ENCODE measurements at places on chromosomes 6 and 20. TPM values are rescaled to one million over a fixed set of nuclear protein-coding genes. Genes with fewer than 3 reads are reported as not detected.

ATP9A gene
- total RNA-seq: 39.4 TPM

FYN gene
- 97.1 TPM for total RNA-seq

DNA sequence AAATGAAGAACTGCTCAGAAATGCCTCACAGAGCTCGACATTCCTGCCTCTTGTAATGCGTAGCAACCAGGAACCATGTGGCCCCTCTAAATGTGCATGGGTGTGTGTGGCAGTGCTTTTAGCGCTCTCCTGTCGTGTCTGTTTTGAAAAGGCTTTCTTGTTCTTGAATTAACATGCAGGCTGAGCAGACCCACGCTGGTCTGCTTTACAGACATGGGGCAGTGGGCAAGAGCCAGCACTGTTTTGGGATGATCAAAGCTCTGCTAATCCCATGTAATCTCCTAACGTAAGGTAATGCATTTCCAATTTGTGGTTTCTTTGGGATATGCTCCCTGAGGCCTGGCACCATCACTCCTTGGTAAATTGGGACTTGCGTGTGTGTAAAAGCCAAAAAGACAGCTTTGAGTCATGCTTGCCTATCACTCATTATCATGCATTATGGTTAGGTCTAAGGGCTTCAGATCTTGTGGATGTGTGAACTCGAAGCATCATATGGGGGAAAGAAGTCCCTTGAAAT lies 11.8 kb downstream of the RIPOR2 start:
- peaks cover 19% of the 10 kb centered on the region for H3K4me1 ChIP-seq
- no peak overlapping the region for H3K4me3 ChIP-seq
- H3K27ac ChIP-seq: no peak overlapping the region

SLC22A2 gene
- 0.04 TPM for total RNA-seq

GRCh38 chr20:19609642-19610223 lies 148.3 kb upstream of the RIN2 start:
- H3K27ac ChIP-seq: no peak overlapping the region
- H3K4me1 ChIP-seq: peaks cover 19% of the 10 kb centered on the region
- no peak for DNase-seq
- no peak overlapping the region for H3K4me3 ChIP-seq

DNA sequence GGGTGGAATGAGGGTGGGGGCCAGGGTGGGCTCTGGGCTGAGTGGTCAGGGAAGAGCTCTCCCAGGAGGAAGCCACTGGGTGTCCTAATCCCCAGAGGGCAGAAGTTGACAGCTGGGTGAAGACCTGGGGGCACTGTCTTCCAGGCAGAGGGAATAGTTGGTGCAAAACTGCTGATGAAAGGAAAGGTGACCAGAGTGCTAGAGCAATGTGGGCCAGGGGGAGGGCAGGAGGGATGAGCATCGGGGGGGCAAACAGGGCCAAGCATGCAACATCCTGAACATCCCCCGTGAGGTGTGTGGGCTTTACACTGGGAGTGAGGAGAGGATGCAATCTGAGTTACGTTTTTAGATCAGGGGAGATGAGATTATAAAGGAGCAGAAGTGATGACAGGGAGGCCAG lies 97.8 kb downstream of the NOL4L start:
- peaks cover 14% of the 10 kb centered on the region for H3K4me1 ChIP-seq
- H3K4me3 ChIP-seq: no peak overlapping the region
- DNase-seq: no peak
- no peaks in the 10 kb centered on the region for H3K27me3 ChIP-seq

GRCh38 chr6:71411882-71412281 lies 123.3 kb downstream of the OGFRL1 start:
- H3K27ac ChIP-seq: no peak overlapping the region
- peaks cover 3% of the 10 kb centered on the region for H3K36me3 ChIP-seq
- no peak for DNase-seq
- H3K4me3 ChIP-seq: no peak overlapping the region

ZNF831 gene
- 0.18 TPM for total RNA-seq

- no peak for DNase-seq
- H3K36me3 ChIP-seq: no peaks in the 10 kb centered on the region
- peaks cover 10% of the 10 kb centered on the region for H3K27me3 ChIP-seq
- H3K4me1 ChIP-seq: no peaks in the 10 kb centered on the region
Measured at GRCh38 chr20:2707353-2708072, 14.9 kb downstream of the EBF4 start.

DNA sequence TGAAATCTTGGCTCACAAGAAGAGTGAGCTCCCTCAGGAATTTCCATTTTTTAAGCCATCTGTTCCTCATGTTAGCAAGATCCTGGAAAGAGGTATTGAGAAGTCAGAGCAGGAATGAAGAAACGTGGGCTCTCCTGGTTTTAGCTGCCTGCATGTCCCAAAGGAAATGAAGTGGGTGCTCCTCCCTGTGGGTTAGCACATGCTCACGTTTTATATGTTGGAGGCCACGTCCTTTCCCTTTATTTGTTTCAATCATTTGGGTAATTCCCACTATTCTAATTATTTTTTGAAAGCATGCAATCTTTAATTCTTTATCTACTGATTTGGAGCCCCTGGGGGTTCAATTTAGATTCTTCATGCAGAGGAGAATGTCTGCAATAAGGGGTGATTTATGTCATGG lies 4.3 kb upstream of the MAP3K4 start:
- H3K27ac ChIP-seq: no peak overlapping the region
- H3K36me3 ChIP-seq: no peaks in the 10 kb centered on the region
- H3K4me1 ChIP-seq: no peaks in the 10 kb centered on the region
- no peak overlapping the region for H3K4me3 ChIP-seq

DNA sequence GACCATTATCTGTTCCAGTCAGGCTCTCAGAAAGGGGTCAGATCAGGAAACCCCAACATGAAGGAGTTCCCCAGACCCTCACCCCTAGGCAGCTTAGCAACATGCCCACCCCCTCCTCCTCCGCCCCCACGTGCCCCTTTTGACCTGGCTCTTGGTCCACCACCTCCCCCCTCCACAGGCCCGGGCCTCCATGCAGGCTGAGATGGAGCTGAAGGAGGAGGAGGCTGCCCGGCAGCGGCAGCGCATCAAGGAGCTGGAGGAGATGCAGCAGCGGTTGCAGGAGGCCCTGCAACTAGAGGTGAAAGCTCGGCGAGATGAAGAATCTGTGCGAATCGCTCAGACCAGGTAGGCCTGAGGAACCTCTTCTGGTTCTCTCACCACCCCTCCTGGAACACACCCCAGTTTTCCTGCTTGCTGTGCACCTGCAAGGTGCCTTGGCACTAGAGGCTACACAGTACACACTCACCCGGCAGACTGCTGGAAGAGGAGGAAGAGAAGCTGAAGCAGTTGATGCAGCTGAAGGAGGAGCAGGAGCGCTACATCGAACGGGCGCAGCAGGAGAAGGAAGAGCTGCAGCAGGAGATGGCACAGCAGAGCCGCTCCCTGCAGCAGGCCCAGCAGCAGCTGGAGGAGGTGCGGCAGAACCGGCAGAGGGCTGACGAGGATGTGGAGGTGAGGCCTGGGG lies 21.9 kb downstream of the DEF6 start:
- H3K27me3 ChIP-seq: no peaks in the 10 kb centered on the region
- DNase-seq: no peak
- peaks cover 14% of the 10 kb centered on the region for H3K4me1 ChIP-seq

DNA sequence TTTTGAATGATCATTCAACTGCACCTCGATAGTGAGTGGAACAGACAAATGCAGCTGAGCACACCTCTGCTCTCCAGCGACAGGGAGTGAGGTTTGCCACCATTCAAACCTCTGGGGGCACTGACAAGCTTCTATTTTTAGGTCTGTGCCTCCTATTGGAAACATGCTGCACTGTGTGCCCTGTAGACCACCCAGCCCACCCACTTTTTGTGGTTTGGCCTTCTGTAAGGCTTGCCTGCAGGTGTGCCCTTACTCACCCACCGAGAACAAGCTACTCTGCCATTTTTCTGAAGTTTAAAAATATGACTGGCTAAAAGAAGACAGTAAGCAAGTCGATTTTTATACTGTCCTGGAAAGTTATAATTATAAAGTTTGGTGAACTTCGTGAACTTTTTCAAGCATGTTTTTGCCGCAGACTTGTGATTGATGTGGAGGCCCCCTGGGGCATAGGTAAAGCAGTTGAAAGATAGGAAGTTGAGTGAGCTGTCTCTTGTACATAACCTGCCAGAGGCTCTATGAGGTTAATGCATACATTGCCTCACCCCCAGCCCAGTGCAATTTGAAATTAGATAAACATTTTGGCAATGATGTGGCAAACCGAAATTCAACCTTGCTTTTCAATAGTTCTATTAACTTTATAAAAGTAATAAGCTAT lies 53.8 kb downstream of the ADGRG6 start:
- H3K4me1 ChIP-seq: no peaks in the 10 kb centered on the region
- H3K4me3 ChIP-seq: no peak overlapping the region
- no peaks in the 10 kb centered on the region for H3K36me3 ChIP-seq

DNA sequence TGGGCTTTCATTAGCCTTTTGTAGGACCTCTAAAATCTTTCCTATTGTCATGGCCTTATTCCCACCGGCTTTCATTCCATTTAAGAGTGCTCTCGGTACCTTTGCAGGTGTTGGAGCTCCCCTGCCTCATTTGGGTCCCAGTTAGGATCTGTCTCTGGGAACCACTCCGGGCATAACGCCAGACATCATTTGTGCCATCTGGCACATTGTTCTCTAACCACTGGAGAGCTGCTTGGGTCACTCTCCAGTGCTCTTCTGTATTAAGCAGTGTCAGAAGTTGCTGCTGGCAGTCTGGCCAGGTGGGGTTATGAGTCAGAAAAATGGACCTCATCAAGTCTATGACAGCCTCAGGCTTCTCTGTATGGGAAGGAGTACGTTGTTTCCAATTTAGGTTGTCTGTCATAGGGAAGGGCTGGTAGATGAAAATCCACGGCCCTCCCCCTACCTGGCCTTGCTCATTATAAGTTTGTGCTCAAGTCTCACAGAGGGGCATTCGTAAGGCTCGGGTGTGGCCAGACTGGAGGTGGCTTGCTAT lies 62.9 kb upstream of the MOCS1 start:
- no peaks in the 10 kb centered on the region for H3K4me1 ChIP-seq
- peaks cover 2% of the 10 kb centered on the region for H3K27me3 ChIP-seq
- no peak overlapping the region for H3K4me3 ChIP-seq
- no peak overlapping the region for H3K27ac ChIP-seq

DNA sequence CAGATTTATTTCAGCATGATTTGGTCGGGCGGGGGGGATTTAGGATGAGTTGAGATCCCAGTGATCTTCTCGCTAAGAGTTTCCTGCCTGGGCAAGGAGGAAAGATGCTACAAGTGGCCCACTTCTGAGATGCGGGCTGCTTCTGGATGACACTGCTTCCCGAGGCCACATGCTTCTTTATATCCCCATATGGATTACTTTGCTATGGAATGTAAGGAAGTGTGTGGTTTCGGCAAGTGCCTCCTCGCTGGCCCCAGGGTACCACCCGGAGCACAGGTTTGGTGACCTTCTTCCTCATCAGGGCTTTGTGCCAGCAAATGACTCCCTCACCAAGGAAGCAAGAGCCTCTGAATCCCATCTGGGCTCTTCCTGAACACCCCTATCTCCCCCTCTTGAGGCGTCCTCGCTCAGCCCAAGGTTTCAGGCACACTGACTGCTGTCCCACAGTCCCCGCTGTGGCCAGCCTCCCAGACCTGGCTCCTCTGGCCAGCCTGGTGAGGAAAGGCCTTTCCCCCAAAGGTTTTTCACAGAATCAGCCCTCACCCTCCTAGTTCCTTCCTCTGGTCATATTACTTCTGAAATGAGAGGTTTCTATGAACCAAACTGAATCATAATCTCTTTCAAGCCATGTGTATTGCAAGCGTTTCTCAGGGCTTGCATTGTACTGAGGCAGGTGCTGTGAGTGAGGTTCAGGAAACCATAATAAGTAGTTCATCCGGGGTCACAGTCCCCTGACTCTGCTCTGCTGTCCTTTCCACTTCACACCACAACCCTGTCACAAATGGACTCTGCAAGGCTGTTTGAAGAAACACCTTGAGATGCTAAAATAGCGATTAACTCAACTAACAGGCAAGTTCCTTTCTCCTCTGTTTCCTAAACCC lies 41.7 kb upstream of the IL17A start:
- no peak for DNase-seq
- H3K4me3 ChIP-seq: peak overlapping the region; percentile 18
- peak overlapping the region; percentile 0 for H3K27ac ChIP-seq
- peaks cover 8% of the 10 kb centered on the region for H3K4me1 ChIP-seq
- no peaks in the 10 kb centered on the region for H3K27me3 ChIP-seq
- peaks cover 49% of the 10 kb centered on the region for H3K36me3 ChIP-seq

GRCh38 chr20:20297752-20298151 lies 70.2 kb upstream of the INSM1 start:
- H3K4me3 ChIP-seq: no peak overlapping the region

DNA sequence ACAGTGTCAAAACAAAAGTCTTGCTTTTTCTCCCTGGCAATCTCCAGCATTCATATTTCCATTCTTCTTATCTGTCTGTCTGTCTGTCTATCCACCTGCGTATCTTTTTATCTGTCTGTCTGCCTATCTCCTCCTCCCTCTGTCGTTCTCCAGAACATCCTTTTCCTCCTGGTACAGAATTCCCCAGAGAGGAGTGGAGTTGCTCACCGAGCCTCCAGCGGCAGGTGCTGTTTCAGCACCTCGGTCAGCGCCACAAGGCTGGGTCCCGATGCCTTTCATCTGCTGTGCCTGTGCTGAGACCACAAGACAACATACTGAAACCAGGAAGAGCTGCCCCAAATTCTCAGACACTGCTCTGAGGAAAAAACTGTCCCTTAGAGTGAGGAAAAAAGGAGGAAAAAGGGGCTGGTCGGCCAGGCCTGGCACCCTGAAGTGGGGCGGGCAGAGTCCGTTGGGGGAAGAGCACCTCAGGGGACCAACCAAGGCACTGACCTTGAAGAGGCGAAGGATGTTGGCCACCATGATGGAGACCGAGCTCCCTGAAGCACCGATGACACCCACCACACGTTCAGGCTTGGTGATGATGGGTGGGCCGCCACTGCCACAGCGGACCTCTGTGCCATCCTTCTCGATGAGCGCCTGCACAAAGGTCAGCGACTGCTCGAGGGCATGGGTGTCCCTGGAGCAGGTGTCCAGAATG lies 13.3 kb downstream of the GRM4 start:
- H3K4me3 ChIP-seq: no peak overlapping the region

- H3K36me3 ChIP-seq: no peaks in the 10 kb centered on the region
- no peak overlapping the region for H3K4me3 ChIP-seq
- no peak overlapping the region for H3K27ac ChIP-seq
- H3K27me3 ChIP-seq: peaks cover 10% of the 10 kb centered on the region
Measured at GRCh38 chr6:166855416-166855815, 100.9 kb downstream of the RNASET2 start.

- H3K4me1 ChIP-seq: no peaks in the 10 kb centered on the region
- H3K27ac ChIP-seq: no peak overlapping the region
- H3K27me3 ChIP-seq: no peaks in the 10 kb centered on the region
- no peaks in the 10 kb centered on the region for H3K36me3 ChIP-seq
- H3K4me3 ChIP-seq: no peak overlapping the region
Measured at GRCh38 chr6:107267634-107268033, 152.3 kb upstream of the BEND3 start.

GRCh38 chr20:49045440-49046086 lies 549 bp upstream of the CSE1L start:
- peak; percentile 50 for DNase-seq
- peaks cover 18% of the 10 kb centered on the region for H3K4me1 ChIP-seq
- peaks cover 7% of the 10 kb centered on the region for H3K36me3 ChIP-seq
- no peaks in the 10 kb centered on the region for H3K27me3 ChIP-seq
- peak overlapping the region; percentile 100 for H3K4me3 ChIP-seq
- H3K27ac ChIP-seq: peak overlapping the region; percentile 98

DNA sequence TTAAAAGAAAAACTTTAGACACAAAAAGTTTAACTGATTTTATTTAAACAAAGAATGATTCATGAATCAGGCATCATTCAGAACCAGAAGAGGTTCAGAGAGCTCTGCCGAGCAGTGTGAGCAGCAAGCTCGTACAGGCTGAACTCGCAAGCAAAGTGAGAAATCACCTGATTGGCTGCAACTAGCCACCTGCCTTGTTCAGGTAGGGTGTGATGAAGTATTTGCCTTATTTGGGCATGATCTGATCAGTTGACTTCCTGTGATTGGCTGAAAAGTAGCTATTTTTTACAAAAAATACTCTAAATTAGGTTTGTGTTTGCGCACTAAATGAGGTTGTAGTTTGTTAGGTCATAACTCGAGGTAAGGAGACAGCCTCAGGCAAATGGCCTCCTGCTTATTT lies 80.7 kb downstream of the HIVEP1 start:
- H3K27ac ChIP-seq: no peak overlapping the region
- peaks cover 3% of the 10 kb centered on the region for H3K36me3 ChIP-seq
- no peak overlapping the region for H3K4me3 ChIP-seq

Measured in muscle of leg (tissue), 16 donors.